ENCODE measurements at places on chromosomes 16 and 17.

DNA sequence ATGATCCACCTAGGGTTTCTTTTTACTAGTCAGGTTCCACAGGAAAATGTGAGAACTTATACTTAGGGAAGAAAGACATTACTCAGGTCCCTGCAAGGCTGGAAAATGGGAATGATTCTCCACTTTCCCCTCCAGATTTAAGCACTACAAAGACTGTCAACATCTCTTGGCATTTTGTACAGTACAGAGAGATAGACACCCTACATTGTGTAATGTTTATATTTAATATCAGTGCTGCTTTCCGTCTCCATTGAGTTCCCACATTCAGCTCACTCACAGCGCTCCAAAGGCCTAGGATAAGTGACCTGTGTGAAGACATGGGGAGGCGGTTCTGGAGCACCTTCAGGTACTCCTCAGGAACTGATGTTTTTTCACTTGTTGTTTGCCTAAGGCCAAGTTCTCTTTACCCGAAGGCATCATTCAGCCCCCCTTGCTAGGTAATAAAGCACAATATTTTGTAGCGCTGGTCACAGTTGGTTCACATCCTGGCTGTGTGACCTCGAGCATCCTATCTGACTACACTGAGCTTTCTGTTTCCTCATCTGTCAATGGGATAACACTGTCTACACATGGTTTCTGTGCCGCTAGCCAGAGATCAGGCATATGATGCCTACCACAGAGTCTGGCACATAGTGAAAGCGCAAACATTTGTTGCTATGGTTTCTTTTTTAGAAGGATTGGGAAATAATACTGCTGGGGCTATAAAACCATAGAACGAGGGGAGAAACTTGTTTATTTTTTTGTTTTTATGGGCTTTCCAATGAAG is 226.6 kb downstream of the ZFHX3 start:
- DNase-seq, result no peak

- no peak for DNase-seq
These were observed 15.9 kb downstream of the CHMP1A start for GRCh38 chr16:89641458-89642119.

- no peak for DNase-seq
These were observed 3.5 kb upstream of the LCMT1 start for GRCh38 chr16:25108054-25108453.

- DNase-seq, result no peak
These were observed 1.9 kb downstream of the PPP4C start for GRCh38 chr16:30077656-30078055.

GRCh38 chr16:72083778-72084404 is 9.5 kb downstream of the TXNL4B start:
- DNase-seq, result no peak

DNA sequence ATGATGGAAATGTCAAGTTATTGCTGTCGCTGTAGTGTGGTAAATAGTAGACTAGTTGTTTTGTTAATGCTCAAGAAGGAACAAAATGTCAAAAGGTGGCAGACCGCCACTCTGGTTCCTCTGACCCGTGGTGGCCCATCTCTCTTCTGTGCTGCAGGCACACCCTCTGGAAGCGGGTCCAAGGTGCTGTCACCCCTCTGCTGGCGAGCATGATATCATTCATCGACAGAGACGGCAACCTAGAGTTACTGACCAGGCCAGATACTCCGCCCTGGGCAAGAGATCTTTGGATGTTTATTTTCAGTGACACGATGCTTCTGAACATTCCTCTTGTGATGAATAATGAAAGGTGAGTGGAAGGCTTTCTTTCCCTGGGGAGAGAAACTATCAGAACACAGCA is 56.8 kb upstream of the ENDOV start:
- DNase-seq, result no peak

DNA sequence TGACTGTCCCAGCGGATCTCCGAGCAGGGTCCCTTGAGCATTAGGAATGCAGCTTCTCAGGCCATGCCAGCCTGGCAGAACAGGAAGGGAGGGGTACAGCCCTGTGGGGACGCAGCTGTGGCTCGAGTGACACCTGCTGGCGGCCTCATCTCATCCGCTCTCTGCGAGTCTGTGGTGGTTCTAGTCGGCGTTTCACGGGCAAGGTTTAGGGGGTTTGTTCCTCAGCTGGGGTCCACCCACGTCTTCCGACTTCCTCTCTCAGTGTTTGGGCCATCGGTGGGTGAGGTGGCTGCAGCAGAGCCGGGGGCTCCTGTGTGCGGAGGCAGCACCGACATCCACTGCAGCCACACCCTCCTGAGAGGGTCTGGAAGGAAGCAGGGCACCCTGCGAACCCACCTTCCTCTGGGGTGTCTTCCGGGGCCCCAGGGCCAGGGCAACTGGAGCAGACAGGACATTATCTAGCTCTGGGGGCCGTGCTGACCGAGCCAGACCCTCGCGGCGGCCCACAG is 33.3 kb downstream of the JPH3 start:
- no peak for DNase-seq

DNA sequence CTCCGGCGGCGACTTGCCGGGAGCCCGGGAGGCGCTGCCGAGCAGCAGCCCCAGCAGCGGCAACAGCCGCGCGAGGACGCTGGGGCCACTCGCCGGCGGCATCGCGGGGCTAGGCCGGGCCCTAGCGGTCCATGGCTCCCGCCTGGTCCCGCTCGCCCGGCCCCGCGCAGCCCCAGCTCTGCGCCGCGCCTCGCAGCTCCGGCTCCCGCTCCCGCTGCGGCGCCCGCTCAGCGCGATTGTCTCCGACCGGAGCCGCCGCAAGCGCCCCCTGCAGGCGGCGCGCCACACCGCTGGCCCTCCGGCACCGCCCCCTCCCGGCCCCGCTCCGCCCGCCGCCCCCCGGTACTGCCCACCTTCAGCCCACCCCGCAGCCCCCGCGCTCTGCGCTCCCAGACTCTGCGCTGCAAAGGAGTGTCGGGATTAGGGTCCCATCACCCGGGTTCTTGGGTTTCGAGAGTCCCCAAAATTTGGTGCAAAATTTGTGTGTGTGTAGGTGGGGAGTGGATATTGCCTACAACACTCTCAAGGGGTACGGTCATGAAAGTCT is at the start of gene FAM171A2:
Gene FAM171A2, minus strand, starts transcription at position 241 of the 547 bp plus-strand sequence. Its CDS starts 139 bp downstream, at position 102.
- peak; percentile 45 for DNase-seq

DNA sequence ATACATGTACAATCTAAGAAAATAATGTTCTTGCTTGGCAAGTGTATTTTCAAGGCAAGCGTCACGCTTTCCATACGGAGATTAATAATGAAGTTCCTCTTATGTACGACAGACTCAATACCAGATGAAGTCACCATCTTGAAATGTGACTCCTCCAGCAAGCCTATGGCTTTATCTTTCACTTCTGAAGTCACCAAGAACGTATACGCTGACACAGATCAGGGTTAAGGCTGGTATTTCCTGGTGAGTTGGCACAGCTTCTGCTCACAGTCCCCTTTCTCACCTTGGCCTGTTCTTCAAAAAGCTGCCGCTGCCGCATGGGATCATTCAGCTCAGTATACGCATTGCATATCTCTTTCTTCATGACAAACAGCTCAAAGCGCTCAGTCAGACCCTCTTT is 6.1 kb upstream of the ADAT1 start:
- DNase-seq, result no peak

GRCh38 chr16:84810518-84811273 is 9.1 kb upstream of the CRISPLD2 start:
- no peak for DNase-seq

DNA sequence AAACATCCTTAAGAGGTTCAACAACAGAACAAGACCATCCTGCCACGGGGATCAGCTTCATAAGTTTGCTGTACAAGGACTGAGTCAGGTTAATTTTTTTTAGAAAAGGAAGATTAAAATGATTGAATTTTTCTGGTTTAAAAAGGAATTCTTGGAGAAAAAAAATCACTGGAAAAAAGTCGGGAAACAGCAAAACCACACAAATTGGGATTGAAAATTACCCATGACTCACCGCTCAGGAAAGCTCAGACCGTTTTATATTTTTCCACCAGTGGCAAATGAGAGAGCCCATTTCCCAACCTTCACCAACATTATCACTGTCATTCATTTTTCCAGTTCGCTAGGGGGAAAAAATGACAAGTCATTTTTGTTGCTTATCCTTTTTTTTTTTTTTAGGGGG is 46.6 kb downstream of the MRM3 start:
- DNase-seq, result no peak

DNA sequence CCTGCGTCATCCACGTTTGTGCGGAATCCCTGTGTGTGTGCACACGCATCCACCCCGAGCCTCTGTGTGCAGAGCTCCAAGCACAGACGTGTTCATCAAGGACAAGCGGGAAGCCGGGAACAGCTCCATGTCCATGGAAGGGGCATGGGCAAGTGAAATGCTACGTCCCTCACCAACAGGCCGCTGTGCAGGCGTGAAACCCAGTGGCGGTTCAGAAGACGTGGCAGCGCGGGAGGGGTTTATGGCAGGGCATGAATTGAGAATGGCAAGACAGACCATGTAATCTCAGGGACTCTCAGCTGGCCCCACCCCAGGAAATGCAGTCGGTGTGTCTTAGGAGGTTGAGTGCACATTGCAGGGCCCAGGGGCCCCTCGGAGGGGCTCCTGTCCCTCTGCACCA is 52.7 kb downstream of the TBC1D16 start:
- DNase-seq, result no peak

GRCh38 chr17:62064791-62065563 is at the start of gene MED13:
Gene MED13, minus strand, starts transcription at chr17:62065278. Its CDS starts 73 bp downstream, at chr17:62065205.
- DNase-seq, result peak; percentile 21

GRCh38 chr17:46878055-46878454 is 26.7 kb downstream of the WNT9B start:
- no peak for DNase-seq
